ENCODE measurements at places on chromosomes 16 and 17. TPM values are rescaled to one million over a fixed set of nuclear protein-coding genes. Genes with fewer than 3 reads are reported as not detected.

Gene RAI1
- total RNA-seq, result 15.0 TPM

Gene CACNG3
- not detected for total RNA-seq

Gene TMEM114
- not detected for total RNA-seq

Gene KRT36
- not detected for total RNA-seq

Gene CD79B
- total RNA-seq, result not detected

Gene GLIS2
- 2.0 TPM for total RNA-seq

Gene TPSAB1
- not detected for total RNA-seq

Gene IRF8
- 0.11 TPM for total RNA-seq

Gene LASP1
- 243 TPM for total RNA-seq

Gene PGAP3
- 34.5 TPM for total RNA-seq

Gene NOS2
- total RNA-seq, result 0.11 TPM

Gene ZNF629
- 22.4 TPM for total RNA-seq

Gene TBC1D3
- total RNA-seq, result not detected

Gene LPO
- total RNA-seq, result not detected

Gene TTYH2
- 0.98 TPM for total RNA-seq

Gene FOXN1
- not detected for total RNA-seq

Gene NLRC5
- 0.43 TPM for total RNA-seq

Gene SUPT6H
- 51.8 TPM for total RNA-seq

Gene SNX20
- total RNA-seq, result under 0.01 TPM

Gene CACNA1G
- total RNA-seq, result not detected

Gene PRSS21
- not detected for total RNA-seq

Gene IL32
- 0.79 TPM for total RNA-seq

Gene ACSM2A
- total RNA-seq, result not detected

Measured in placental epithelial cell (primary cell).